ENCODE measurements at places on chromosomes 6 and 20.

DNA sequence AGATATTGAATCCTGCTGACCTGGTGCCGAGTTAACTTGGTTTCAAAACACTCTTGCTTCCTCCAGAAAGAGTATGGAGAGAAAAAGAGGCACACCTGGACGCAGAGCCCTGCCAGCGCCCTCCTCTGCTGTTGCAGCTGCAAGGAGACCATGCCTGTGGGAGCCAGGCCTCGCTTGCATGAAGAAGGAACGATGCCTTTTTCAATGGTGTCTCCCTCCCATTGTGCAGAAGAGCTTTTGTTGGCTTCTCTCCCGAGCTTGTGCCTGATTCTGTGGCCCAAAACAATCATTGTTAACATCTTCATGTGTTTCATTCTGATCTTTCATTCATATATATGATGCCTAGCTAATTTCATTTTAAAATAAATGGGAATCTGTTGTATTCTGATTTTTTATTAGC, 98.1 kb downstream of the FAM120B start:
- no peak for DNase-seq

DNA sequence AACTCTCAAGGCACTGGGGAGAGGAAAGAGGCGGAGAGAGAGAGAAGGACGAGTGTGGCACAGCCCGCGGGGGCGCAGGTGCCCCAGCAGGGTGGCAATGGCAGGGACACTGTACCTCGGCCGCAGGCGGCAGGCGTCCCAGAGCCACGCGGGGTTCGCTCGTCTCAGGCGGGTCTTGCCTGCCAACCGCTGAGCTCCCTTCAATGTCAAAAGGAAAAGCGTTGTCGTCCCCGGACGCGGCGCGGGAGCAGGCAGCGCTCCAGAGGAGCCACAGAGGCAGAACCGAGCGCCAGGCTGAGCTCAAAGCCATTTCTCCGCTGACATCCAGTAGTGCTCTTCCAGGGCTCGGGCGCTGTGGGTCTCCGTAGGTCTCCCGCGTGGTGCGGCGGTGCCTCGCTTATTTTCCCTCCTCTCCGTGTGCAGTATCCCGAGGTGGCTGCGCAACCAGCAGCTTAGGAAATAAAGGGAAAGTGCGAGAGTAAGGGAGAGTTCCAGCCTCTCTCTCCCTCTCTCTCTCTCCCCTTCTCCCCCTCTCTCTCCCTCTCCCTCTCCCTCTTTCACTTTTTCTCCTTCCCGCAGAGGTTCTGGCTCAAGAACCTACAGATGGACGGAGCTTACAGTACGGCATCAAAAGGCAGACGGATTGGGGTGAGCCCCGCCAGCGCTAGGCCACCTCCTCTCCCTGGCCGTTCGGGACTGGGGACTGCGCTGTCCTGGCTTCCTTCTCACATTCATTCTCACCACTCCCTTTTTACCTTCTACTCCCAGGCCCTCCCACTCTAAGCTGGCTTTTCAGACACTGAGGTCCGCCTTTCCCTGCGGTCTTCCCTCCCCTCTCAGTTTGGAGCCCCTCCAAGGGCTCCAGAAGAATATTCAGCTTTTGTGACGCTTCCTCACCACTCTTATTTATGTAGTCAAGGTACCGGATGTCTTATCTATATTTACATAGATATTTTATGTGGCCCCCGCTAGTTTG, at the start of gene LAMA4:
LAMA4 (minus strand) TSS at position 727 of the 976 bp plus-strand sequence; CDS start at position 310, 417 bp downstream.
- peak; percentile 41 for DNase-seq

GRCh38 chr6:47512872-47513271, 35.3 kb downstream of the CD2AP start:
- no peak for DNase-seq

DNA sequence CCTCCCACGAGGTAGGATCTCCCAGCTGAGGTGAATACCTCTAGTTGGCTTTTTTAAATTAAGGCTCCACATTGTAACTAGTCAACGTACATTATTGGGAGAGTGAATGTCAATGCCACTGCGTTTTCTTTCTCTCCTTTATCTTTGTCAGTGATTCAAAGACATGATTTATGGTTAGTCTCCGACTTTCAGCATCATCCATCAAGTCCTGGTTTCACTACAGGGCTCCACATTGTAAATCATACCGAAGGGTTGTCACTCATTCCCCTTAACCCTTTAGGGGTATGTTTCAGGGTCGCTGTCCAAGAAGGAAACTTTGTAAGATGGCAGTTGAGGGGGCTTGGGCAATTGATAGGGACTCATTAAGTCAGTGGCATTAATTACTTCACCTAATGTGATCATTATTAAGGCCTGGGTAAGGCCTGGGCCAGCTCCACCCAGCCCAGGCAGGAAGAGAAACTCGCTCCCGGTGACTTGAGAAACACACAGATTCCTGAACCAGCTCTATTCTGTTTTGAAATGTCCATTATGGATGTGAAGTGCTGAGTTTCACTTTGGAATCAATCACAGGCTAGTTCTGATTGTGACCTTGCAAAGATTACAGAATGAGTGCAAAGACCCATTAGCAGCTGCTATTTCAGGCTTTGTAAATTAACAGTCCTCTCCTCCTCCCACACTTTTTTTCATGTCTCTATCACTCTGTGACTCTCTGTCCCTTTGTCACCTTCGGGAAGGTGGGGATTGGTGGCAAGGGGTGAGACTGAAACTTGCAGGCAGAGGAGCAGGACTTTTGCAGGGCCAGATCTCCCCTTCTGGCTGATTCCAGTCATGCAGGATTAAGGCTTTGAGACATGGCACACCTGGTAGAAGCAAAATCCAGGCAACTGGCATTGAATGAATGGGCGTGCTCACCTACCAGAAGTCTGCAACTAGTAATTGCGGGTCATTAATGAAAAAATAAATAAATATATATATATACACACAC, 222.4 kb downstream of the TSHZ2 start:
- DNase-seq: no peak

GRCh38 chr6:12483712-12484111, 193.6 kb downstream of the EDN1 start:
- DNase-seq: no peak

GRCh38 chr6:137665342-137665934, 171.2 kb upstream of the OLIG3 start:
- no peak for DNase-seq

DNA sequence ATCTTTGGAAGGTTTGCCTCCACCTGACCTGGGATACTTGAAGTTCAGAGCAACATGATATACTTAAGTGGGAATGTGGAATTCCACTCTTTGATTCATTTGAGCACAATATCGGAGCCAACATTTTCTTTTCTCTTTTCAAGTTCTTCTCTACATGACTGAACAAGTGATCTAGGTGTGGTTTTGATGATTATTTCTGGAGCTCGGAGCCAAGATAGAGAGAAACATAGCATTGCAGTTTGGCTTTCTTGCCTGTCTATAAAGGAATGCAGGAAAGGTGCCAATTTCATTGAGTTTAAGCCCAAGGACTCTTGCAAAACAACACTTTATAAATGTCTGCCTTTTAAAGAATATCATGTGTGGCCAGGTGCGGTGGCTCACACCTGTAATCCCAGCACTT, 124.2 kb upstream of the FAM83B start:
- no peak for DNase-seq

DNA sequence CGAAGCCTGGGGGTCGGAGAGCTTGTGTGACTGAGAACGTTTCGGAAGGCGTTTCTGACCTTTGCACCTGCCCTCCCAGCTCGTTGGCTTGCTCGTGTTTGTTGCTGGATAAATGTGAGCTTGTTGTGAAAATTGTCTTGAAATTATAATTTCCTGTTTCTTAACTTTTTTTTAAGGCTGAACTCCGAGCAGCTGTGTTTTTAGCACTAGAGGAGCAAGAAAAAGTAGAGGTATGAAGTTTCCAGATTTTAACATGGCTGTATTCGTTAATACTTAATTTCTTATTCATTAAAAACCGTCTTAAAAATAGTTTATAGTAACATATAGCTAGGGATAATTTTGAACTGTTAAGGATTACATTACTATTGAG, 672 bp downstream of the CEP43 start:
- no peak for DNase-seq

DNA sequence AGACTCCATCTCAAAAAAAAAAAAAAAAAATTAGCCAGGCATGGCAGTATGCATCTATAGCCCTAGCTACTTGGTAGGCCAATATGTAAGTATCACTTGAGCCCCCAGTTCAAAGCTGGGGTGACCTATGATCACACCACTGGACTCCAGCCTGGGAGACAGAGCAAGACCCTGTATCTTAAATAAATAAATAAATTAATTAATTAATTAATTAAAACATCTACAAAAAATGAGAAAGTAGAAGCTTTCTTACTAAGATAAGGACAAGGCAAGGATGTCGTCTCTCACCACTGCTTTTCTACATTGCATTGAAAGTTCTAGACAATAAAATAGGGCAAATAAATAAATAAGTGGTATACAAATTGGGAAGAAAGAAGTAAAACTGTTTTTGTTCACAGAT, 134.3 kb upstream of the CARMIL1 start:
- DNase-seq: no peak

DNA sequence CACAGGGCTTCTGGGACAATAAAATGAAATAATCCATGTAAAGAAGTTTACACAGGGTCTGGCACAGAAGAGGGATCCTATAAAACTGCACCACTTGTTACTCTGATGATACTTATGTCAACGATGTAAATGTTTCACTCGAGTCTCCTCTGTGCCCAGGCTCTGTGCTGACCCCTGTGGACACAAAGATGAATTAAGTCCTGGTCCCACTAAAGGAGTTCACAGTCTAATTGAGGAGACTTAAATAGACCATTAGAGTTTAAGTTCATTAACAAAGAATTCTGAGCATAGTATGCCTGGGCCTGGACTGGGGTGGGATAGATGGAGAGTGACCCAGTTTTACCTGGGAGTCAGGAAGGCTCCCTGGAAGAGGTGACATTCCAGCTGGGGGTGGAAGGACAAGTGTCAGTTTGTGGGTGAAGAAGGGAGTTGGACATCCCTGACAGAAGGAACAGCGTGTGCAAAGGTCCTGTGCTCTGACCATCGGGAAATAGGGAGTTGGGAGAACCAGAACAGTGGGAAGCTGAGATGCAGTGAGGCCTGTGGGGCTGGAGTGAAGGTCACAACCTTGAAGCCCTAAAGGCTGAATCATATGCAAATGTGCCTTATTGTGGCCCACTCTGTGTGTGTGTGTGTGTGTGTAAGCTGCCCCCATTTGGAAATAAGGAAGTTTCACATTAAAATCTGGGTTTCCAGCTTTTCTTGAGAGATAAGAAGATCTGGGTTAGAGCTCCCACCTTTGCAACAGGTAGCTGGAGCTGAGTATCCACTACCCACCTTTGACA, 1.1 kb downstream of the OCSTAMP start:
- no peak for DNase-seq

DNA sequence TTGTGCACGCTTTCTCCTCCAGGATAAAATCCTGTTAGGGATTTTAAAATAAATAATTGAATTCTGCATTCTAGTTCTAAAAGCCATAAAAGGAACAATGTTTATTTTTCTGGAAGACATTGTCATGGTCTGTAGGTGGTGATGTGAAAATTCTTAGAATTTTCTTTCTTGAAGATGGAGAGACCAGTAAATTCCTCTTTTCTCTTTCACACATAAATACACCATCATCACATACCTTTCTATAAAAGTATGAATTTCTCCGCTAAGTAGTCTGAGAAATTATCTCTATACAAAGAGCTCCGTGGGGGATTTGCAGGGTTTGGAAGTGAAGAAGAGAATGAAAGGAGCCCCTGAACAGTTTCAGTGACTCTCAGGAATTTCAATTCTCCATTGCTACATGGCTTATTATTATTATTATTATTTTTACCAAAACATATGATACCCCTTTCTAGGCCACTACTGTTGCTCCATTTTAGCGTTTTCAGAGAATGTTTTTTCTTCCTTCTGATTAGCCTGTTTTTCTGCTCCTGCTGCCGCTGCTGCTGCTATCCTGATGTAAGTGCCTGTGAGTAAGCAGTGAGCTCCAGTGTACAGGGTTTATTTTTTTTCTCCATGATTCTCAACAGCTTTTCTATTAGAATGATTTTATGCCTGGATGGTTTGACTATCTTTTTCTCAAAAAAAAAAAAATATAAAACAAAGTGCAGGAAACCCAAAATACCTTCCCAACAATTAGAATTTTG, 145.8 kb downstream of the SAMD5 start:
- DNase-seq: no peak

DNA sequence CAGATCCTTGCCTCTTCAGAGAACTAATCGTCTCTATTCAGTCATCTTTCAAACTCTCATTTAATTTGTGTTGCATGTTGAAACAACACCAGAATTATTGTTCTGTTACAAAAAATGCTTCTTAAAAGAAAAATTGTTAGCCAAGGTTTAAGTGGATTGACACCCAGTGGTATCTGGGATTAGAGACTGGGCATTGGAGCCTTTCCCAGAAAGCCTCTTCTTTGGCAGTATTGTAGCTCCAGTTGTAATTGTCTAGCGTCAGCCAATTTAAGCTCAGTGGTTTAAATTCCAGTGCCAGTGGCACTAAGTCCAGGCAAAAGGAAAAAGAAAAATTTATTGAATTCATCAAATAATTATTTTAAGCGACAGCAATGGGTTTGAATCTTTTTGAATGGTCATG, 801 bp downstream of the CCDC28A start:
- DNase-seq: peak; percentile 23

DNA sequence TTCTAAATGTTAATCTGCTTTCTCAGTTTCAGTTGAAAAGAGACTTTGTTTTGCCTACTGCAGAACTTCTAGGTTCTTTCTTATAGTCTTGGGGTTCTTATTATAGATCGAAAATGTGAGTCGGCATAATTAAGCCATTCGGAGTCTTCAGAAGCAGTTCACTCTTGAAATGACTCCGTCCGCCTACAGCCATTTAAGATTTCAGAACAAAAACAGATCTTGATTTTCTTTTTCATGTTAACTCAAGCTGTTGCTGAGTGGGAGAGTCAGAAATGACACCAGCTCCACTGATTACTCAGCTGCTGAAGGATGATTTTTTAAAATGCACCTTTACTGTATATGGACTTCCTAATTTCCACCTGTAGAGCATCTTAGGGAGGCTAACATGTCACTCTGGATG, 15.9 kb downstream of the PRDM1 start:
- no peak for DNase-seq

- DNase-seq: no peak
Measured at GRCh38 chr6:40901322-40902055, 137.5 kb downstream of the UNC5CL start.

DNA sequence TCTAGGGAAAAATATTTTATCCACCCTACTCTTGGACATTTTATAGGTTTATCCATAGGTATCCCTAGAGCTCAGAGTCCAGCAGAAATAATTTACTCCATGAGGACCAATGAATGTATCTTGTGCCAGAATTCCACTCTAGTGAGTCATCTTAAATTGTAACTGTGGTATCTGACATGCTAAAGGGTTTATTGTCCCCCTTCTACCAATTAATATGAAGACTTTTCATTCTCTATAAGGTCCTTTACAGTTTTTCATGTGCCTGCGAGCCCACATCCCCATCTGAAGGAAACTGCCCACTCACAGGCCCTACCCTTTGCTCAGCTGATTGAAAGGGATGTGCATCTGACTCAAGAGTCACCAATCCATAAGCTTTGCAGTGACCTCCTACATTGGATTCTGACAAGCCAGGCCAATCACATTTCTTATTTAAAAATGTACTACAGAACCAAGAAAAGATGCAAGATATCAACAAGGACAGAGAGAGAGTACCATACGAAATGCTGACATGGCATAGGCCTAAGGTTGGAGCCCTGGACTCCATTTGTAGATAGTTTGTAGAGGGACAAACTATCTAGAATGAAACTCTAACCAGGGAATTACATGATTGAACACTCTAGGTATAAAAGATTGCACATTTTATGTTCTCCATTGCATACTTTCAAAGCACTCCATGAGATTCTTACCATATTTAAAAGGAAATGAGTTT, 93.4 kb upstream of the DEFB112 start:
- no peak for DNase-seq

GRCh38 chr6:41505122-41506049, 40.8 kb upstream of the FOXP4 start:
- no peak for DNase-seq

GRCh38 chr20:21339499-21339898, 36.4 kb downstream of the XRN2 start:
- no peak for DNase-seq
